ENCODE measurements at places on chromosomes 12 and 14. TPM values are rescaled to one million over a fixed set of nuclear protein-coding genes. Genes with fewer than 3 reads are reported as not detected.

DNA sequence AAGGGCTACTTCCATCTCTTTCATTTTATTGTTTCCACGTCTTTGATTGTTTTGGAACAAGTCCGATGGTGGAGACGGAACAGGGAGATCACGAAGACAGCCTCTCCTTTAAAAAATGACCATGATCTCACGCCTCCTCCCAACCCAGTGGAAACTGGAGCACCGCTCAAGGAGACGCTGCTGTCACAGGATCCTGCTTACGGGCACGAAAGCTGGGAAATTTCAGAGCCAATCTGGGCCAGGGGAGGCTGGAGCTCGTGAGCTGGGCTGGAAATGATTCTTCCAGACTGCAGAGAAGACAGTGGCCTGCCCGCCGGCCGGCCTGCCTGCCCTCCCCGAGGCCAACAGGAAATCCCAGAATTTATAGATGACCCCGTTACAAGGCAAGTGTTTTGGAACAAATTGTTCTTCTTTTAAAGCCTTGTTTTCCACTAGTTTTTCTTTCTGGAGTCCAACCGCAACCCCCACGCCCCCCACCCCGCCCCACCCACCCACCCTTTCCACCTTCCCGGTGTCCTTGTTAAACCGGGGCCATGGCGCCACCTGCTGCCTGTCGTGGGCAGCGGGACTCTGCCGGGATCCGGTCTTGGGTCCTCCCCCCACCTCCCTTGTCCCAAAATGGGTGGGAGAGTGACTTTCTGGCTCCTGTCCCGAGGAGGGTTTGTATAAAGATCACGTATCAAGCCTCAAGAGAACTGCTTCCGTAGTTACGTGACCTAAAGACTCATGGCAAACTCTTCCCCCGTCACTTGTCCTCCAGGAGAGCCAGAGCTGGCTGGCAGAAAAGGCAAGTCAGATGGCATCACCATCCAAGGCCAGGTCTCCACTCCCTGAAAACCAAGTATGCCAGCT, 40.3 kb downstream of the MAP1LC3B2 start:
- DNase-seq = no peak

The PPP1CC gene
- total RNA-seq = 90.4 TPM

The CDKN1B gene
- 15.8 TPM for total RNA-seq

GRCh38 chr12:56389412-56389811, 26.8 kb upstream of the APOF start:
- no peak for DNase-seq

- no peak for DNase-seq
These were observed 45.6 kb downstream of the DDX11 start for GRCh38 chr12:31119192-31119802.

All from glomerular endothelial cell (primary cell).